Activated CD8-positive, alpha-beta memory T cell treated with anti-CD3 and anti-CD28 coated beads for 1 hour (primary cell): ENCODE measurements at places on chromosomes 11 and 22.

DNA sequence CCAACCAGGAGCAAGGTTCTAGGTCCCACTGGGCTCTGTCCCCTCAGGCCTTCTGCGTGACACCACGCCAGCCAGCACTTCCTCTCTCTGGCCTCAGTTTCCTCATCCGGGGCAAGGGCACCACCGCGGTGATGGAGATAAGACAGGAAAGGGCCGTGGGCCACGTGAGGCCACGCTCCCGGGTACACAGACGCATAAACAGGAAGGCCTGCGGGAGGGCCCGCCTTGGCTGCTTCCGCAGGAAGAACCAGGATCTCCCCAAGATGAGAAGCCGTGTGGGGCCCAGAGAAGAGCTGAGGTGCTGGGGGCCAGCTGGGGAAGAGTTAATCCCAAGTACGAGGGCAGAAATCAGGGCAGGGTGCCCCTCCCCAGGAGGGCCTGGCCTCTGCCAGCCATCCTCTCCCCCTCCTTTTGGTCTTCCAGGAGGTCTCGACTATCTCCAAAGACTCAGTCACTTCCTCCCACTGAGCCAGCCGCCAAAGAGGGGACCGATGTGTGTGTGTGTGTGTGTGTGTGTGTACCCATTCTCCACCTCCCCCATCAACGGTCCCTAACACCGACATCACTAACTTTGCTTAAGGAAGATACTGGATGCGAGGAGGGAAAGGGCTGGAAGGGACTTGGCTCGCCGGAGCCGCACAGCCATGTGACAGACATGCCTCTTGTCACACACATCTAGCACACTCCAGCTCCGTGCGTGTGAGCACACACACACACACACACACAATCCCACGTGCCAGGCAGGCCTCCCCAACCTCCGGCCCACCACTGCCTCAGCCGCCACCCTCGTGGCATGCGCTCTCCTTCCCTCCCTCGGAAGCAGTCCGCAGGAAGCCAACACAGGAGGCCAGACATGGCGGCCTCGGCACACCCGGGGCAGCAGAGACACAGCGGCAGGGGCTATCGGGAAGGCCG lies 1.4 kb downstream of the MFNG start:
- peak; percentile 59 for DNase-seq

GRCh38 chr22:44735518-44736428 lies 16.6 kb upstream of the ARHGAP8 start:
- DNase-seq = peak; percentile 79

- no peak for DNase-seq
These were observed 148.1 kb downstream of the WNT7B start for GRCh38 chr22:45828841-45829240.

- no peak for DNase-seq
These were observed 49.9 kb upstream of the GRK3 start for GRCh38 chr22:25514436-25515180.

DNA sequence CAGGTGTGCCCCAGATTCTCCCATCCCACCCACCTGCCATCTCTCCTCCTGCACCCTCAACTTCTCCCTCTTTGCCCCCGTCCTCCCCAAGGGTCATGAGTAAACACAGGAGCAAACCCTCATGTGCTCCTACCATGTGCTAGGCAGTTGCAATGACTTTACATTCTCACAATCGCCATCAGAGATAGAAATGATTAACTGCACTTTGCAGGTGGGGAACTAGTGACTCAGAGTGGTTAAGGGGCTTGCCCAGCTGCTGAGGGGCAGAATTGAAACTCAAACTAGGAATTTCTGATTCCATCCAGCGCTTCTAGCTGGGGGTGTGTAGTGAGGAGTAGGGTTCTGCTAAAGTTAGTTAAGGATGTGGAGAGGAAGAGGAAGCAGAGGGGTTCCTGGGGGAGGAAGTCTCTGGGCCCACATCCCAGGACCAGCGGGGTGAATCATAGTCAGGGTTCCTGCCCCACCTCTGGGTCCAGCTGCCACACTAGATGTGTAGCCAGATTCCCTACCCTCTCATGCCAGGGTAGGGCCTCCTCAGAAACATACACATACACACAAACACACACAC lies 16.0 kb upstream of the PRG2 start:
- no peak for DNase-seq

DNA sequence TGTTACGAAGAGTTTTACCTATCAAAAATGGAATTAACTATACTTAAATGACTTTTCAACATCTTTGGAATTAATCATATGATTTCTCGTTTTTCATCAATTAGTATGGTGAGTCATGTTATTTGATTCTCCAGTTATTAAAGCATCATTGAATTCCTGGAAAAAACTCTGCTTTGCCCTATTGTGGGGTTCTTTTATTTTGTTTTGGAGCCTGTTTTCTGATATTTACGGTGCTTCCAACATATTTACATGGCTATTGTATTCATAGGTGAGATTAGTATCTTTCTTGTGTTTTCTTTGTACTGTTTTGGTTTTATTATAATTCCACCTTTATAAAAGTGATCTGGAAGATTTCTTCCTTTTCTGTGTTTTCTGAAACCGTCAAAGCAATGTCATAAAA lies 902.7 kb downstream of the TBC1D22A start:
- DNase-seq = no peak

- DNase-seq = no peak
These were observed 20.7 kb downstream of the FAM83F start for GRCh38 chr22:40015358-40015976.
